GM13976 (cell line): ENCODE measurements at places on chromosomes 3 and 15.

- DNase-seq: peak; percentile 18
Measured at GRCh38 chr15:76345583-76345879, 9.0 kb downstream of the ISL2 start.

GRCh38 chr3:50290161-50290641 is 2.0 kb downstream of the IFRD2 start:
- DNase-seq: no peak

DNA sequence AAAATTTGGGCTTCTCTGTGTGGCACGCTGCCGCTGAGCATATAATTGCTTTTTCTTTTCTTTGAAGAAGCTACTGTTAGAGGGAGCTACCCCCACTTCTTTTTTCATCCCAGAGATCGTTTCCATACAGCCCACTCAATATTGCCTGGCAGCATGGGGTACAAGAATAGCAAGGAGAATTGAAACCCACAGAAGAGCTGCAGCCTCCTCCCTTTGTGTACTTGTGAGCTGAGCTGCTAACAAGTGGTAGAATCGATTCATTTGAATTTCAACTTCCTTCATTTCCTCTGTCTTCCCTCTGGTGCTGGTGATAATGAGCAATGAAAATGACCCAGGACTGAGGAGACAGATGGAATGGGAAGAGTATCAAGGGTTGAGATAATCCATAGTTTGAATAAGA is 64.9 kb downstream of the LRRC3B start:
- no peak for DNase-seq

DNA sequence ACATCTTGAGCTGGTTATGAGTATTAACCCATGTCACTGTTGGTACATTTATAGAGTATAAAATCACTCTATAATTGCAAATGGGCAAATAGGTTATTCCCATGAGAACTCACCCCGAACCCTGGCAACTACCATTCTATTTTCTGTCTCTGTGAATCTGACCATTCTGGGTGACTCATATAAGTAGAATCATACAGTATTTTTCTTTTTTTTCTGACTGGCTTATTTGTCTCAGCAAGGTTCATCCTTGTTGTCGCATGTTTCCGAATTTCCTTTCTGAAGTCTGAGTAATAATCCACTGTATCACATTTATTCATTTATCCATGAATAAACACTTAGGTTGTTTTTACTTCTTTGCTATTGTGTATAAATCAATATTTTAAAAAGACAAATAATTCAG is 59.9 kb upstream of the CHRM5 start:
- no peak for DNase-seq

- no peak for DNase-seq
Measured at GRCh38 chr3:120062474-120062873, 31.8 kb downstream of the GSK3B start.
